ENCODE measurements at places on chromosomes 2 and 18.

- DNase-seq: no peak
Measured at GRCh38 chr2:55049821-55050099, 491 bp downstream of the RTN4 start.

DNA sequence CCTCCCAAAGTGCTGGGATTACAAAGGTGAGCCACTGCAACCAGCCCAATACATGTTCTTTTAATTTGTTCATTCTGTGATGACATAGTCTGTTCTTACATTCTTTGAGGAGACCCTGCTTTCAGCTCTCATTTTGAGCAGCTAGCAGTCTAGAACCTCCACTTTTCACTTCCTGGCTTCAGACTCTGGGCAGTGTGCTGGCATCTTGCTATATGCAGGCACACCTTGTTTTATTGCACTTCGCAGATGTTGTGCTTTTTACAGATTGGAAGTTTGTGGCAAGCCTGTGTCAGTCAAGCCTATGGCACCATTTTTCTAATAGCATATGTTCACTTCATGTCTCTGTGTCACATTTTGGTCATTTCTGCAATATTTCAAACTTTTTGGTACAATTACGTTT is 72.4 kb downstream of the PRKCE start:
- no peak for DNase-seq

DNA sequence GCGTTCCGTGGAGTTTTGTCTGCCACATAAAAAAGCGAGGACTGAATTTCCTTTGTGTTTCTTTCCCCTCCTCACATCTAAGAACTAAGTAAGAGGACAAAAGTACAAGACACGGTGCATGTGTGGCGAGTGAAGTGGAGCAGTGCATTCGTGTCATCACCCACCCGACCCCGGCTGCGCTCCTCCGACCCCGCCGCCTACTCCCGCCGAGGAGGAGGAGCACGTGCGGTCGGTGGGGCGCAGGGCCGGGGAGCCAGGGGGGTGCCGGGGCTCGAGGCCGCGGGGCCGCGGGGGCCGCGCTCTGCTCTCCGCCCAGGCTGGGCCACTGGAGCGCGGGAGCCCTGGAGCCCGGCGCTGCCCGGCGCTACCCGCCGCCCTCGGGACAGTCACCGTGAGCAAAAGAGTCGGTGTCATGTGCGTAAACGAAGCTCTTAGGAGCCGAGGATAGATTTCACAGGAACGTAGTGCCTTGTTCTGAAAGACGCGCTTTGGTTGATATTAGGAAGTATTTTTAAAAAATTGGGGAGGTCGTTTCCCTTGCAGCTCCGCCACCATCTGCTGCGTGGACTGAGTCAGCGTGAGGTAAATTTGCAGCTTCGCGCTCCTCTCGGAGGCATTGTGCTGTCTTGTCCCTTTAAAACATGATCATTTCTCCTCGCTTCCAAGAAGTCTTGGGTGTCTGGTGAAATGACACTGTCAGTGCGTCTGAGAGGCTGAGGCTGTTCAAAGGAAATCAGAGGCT is 11.0 kb downstream of the TBR1 start:
- no peak for DNase-seq

DNA sequence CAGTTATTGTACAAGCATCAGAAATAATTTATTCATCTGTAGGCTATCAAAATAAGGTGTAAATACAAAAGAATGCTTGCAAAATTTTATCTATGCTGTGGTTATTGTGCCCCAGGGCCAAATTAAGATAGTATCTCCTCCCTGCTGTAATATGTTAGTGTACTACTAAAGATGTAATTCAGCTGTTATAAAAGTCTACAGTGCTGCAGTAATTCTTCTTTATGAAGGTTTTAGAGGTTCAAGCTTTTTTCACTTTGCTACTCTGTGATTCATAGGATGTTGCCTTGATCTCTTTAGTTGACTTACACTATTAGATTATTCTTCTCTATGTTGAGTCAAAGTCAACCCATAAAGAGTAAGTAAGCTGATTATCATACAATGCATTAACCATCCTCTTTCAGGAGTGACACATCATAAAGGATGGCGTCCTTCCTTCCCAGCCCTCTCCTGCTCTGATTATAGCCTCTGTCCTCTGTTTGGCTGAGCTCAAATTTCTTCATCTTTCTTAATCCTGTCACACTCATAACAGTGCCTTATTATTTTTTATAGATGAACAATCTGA is 29.3 kb upstream of the DYNAP start:
- DNase-seq: no peak

- DNase-seq: no peak
Measured at GRCh38 chr2:156434461-156435291, 1.5 kb upstream of the GPD2 start.
